ENCODE measurements at places on chromosomes 3 and 15. TPM values are rescaled to one million over a fixed set of nuclear protein-coding genes. Genes with fewer than 3 reads are reported as not detected.

Gene ITIH3
- total RNA-seq, result 0.35 TPM

Gene ST8SIA2
- total RNA-seq, result 2.0 TPM

Gene CAMK2N2
- not detected for total RNA-seq

Gene LRRIQ4
- not detected for total RNA-seq

Gene AGTR1
- total RNA-seq, result 1.9 TPM

Gene EFL1
- 14.9 TPM for total RNA-seq

Gene KNL1
- 0.51 TPM for total RNA-seq

Gene PAQR9
- total RNA-seq, result 10.6 TPM

Gene CDC25A
- total RNA-seq, result 0.83 TPM

Gene NBEAL2
- total RNA-seq, result 11.7 TPM

Gene B3GNT5
- total RNA-seq, result 1.3 TPM

Gene ZFAND6
- total RNA-seq, result 62.8 TPM

Gene WDR93
- 0.11 TPM for total RNA-seq

Gene GRK7
- not detected for total RNA-seq

Gene IL5RA
- 1.0 TPM for total RNA-seq

Gene VEPH1
- total RNA-seq, result not detected

Gene PDCD7
- 12.2 TPM for total RNA-seq

GRCh38 chr3:86481031-86481430 is 509.9 kb downstream of the VGLL3 start:
- DNase-seq, result no peak

DNA sequence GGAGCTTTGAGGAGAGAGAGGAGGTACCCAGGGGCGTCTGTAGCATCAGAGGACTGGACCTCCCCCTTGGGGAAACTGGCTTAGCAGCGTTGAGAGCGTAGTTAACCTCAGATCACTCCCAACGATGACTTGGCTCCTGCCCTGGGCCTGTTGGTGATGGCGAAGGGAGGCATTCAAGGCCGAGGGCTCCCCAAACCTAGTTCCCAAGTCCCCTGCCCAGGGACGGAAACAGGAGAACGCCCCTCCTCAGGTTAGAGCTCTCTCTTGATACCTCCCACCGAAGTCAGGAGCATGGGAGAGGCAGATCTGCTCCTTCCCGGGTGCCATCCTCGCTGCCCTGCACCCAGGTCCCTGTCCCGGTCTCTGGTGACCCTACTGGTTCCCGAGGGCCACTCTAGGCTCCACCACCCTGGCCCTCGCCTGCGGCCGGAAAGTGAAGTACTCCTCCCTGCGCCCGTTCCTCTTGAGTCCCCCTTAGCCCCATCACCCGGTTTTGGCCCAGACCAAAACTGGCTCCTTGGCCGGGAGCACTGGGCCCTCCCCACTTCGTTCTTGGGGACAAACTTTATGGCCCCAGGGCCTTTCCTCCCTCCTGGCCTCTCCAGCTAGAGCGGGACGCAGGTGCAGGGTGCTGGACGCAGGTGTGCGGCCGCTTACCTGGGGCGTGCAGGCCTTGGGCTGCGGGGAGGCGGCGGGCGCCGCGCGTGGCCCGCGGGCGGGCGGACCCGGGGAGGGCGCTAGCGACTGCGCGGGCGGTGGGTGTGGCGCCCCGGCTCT is 2.6 kb upstream of the SKOR1 start:
- no peak for DNase-seq

GRCh38 chr15:57272771-57273357 is 103.4 kb upstream of the CGNL1 start:
- no peak for DNase-seq

DNA sequence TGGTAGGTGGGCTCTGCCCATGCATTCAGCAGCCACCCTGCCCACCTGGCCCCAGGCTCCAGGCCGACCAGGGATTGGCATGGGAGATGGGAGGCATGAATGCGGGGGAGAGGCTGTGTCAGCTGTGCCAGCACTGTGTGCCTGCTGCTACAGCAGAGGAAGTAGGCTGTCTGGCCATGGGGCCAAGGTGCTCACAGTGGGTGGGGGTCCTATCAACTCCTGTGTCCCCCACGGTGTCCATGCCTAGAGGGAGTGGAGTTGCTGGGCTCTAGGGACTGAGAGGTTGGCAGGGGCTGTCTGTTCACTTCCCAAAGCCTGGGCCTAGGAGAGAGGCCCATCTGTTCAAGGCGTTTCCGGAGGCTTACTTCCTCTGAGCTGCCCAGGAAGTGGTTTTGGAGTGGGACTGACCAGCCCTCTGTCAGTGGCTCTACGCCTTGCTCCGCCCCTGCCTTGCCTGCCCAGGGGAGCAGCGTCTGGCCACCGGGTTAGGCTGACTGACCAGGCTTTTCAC is 5.8 kb downstream of the PRKCD start:
- DNase-seq, result peak; percentile 87

- DNase-seq, result no peak
Measured at GRCh38 chr3:172918568-172919296, 168.2 kb downstream of the ECT2 start.

GRCh38 chr3:37819591-37819990 is 42.1 kb upstream of the CTDSPL start:
- DNase-seq, result no peak

DNA sequence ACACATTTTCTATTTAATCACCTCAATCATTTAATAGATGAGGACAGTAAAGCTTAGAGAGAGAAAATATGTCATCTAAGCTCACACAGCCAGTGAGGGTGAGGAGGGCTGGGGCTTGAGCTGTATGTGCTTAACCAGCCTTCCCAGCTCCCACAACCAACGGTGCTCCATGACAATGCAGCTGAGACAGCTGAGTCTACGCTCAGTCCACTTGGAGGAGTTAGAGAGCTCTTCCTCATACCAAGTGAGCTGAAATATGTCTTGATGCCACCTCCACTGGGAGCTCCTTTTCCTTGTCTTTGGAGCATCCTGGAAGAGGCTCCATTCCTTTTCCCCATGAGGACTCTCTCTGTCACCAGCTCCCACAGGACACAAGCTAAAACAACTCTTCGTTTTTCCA is 9.3 kb downstream of the HOMER2 start:
- DNase-seq, result no peak

- no peak for DNase-seq
Measured at GRCh38 chr3:179706233-179706632, 53.4 kb downstream of the USP13 start.

DNA sequence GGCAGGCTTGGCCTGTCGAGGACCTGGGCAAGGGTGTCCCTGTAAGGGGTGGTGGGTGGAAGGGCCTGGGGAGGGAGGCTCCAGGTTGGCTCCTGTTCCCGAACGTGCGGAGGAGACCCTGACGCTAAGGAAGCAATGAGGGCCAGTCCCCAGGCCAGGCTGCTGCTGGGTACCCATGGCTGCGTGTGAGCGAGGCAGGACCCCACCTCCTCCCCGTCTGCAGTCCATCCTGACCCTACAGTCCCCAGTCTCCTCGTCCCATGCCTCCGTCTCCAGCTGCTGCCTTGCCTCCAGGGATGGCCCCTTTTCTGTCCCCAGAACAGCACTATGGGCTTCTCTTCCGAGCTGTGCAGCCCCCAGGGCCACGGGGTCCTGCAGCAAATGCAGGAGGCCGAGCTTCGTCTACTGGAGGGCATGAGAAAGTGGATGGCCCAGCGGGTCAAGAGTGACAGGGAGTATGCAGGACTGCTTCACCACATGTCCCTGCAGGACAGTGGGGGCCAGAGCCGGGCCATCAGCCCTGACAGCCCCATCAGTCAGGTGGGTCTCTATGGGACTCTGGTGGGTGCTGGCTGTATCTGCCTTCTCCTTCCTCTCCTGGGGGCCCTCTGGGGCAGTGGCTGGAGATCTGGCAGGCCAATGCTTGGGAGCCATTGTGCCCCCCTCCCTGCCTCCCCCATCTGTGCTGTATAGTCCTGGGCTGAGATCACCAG is 571 bp downstream of the FES start:
- no peak for DNase-seq

DNA sequence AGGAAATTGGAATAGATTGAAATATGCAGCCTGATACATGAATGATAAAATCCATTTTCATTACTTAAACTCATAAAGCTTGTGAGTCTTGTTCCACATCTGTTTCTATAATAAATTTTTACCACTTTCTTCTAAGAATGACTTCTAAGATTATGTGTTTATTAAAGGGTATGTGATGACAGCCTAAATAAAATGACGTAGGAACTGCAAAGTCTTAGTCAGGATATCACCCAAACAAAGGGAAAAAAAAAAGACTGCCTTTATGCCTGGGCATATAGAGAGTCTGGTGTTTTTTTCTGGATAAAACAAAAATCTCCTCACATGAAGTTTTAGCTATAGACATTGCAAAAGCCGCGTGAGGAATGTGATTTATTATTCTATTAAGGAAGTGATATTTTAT is 844.0 kb downstream of the DIPK2A start:
- DNase-seq, result no peak

DNA sequence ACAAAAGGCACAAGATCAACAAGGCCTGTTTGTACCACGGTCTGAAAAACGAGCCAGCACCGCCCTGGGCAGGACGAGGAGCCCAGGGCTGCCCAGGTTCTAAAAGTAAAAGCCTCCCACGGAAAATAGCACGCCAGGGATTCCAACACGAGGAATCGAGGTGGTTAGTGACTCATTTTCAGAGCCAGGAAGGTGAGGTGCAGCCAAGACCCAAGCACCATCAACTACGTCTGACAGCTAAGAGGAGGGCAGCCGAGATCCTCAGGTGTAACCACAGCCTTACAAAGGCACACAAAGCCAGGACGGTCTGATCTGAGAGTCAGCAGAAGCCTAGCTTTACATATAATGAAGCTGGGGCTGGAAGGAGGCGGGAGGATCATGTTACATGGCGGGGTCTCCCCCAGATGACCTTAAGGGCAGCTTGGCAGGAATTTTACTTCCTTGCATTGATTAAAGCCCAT is 52.5 kb downstream of the ATP10A start:
- no peak for DNase-seq

- no peak for DNase-seq
Measured at GRCh38 chr15:101372149-101372577, 77.1 kb upstream of the SNRPA1 start.

- no peak for DNase-seq
Measured at GRCh38 chr15:60419753-60420152, 22.0 kb upstream of the ANXA2 start.

GRCh38 chr3:59813148-59813538 is 763.3 kb upstream of the CFAP20DC start:
- DNase-seq, result peak; percentile 41

DNA sequence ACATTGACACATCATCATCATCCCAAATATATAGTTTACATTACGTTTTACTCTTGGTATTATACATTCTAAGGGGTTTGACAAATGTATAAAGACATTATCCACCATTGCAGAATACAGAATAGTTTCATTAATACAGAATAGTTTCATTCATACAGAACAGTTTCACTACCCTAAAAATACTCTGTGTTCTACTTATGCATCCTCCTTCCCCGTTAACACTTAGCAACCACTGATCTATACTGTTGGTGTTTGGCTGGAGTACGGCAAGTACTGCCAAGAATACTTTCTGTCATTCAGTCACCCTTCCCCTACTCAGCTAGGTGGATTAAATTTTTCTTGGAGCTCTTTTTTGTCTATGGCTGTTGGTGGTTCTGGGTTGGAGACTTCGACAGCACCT is 33.4 kb downstream of the LEKR1 start:
- no peak for DNase-seq

DNA sequence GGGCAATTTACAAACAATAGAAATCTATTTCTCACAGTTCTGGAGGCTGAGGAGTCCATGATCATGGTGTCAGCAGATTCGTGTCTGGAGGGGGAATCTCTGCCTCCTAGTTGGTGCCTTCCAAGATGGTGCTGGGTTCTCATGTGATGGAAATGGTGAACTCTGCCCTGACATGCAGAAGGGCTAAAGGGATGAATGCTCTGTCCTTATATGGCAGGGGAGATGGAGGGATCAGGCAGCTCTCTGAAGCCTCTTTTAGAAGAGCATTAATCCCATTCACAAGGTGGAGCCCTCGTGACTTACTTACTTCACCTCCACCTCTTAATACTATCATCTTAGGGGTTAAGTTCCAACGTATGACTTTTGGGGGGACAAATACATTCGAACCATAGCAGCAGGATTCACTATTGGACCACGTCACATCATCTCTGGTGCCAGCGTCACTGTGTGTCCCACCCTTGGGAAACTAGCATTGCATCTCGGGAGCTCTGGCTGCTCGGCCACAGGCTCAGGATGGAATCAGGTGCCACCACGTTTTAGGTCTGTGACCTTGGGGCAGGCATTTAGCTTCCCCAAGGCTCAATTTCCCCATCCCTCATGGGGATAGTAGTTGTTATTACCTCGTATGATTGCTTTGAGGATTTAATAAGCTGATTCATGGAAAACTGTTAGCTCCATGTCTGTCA is 53.0 kb downstream of the SV2B start:
- no peak for DNase-seq

- DNase-seq, result no peak
Measured at GRCh38 chr3:57252404-57252803, 24.9 kb downstream of the APPL1 start.

DNA sequence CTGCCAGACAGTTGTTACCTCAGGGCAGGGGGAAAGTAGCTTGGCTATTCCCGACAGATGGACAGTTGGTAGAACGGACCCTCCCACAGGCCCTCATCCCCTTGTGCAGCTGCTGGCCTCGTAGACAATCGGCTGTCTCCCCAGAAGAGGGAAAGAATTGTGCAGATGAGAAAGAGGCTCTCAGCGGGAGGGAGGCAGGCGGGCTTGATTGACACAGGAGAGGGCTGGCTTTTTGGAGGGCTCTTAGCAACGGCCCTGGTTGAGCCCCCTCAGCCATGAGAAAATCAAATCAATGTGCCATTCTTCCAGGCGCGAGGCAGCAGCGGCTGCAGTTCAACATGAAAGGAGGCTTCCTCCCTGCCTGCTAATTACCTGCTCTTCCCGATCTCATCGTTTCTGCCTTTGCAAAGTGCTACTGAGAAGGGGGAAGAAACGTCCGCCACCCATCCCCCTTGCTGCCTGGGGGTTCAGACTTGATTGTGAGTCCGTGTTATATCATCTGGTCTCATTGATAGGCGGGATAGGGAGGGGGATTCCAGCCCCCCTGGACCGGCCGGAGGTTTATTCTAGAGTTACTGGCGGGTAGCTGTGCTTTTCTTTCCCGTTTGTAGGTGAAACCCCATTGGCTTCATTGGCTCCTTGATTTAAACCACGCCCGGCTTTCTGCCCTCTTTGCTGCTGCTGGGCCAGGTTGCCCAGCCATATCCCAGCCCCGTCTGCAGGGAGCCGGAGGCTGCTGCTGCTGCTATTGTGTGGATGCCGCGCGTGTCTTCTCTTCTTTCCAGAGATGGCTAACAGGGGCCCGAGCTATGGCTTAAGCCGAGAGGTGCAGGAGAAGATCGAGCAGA is at the start of gene TAGLN3:
Gene TAGLN3 (plus strand): TSS at position 287 of the 848 bp plus-strand sequence. CDS start 501 bp downstream, at position 788.
- DNase-seq, result peak; percentile 39

GRCh38 chr3:120566243-120566975 is 29.7 kb upstream of the NDUFB4 start:
- DNase-seq, result no peak

DNA sequence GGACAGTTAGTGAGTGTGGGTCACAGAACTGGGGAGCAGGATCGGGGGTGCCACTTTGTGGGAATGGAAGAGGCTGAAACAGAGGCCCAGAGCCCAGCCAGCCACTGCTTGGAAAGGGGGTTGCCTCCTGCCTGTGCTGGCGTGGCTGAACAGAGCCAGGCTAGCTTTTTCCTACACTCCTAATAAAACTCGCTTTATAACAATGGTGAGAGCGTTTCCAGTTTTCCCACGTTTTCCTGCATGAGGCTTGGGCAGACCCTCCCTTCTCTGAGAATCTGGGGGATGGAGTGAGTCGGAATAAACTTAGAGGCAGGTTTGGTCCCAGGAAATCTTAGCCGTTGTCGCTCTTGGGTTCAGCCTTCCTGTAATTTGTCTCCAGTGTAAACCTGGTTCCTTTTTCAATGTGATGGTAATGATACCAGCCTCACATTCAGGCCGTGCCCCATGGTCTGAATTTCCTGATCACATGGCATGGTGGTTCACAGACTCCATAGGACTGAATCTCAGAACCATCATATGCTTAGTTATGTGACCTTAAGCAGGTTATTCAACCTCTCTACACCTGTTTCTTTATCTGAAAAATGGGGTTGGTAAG is 6.5 kb upstream of the FGD5 start:
- DNase-seq, result no peak
